Endothelial cell (in vitro differentiated cells): ENCODE measurements at places on chromosomes 1 and 21. TPM values are rescaled to one million over a fixed set of nuclear protein-coding genes. Genes with fewer than 3 reads are reported as not detected.

RASAL2 gene
- total RNA-seq, result 82.1 TPM

SRGAP2C gene
- total RNA-seq, result 72.5 TPM

DNA sequence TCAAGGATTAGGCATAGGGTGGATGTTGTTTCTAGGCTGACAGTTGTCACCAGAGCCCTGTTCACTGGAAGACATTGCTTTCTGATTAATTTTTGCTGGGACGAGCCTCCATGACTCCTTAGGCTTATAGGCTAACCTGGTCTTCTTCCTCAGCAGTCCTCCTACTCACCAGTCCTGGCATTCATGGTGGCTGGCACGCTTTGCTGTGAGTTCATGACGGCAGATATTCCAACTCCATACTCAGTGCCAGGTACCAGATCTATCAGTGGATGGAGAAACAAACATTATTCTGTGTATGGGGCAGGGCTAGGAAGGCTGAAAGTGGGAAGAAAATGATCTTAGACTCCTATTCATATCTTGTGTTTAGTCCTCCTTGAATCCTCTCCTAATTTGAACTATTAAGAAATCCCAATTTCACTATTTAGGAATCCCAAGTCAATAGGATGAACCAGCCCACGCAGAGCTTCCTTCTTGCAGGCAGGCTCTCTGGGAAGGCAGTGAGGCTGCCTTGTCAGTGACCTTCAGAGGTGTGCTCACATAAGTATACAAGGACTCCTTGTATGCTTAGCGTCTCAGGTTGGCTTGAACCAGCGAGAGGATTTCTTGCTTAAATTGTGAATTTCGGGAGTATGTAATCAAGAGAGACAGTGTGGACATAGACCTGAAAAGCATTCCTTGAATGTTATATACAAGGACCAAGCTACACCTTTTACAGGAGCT is 174.6 kb upstream of the KIAA0040 start:
- no peak overlapping the region for H3K27ac ChIP-seq
- H3K27me3 ChIP-seq, result no peaks in the 10 kb centered on the region
- no peak for DNase-seq
- no peaks in the 10 kb centered on the region for H3K4me1 ChIP-seq

- DNase-seq, result no peak
- no peak overlapping the region for H3K27ac ChIP-seq
- H3K4me1 ChIP-seq, result peaks cover 46% of the 10 kb centered on the region
- no peaks in the 10 kb centered on the region for H3K36me3 ChIP-seq
- H3K4me3 ChIP-seq, result no peak overlapping the region
Observed at GRCh38 chr1:64543831-64544230, 73.9 kb downstream of the CACHD1 start.

GRCh38 chr1:193355626-193356025 is 169.2 kb upstream of the B3GALT2 start:
- H3K27me3 ChIP-seq, result peaks cover 5% of the 10 kb centered on the region
- no peak for DNase-seq
- H3K36me3 ChIP-seq, result no peaks in the 10 kb centered on the region
- H3K4me3 ChIP-seq, result no peak overlapping the region
